Pulmonary artery endothelial cell (primary cell): ENCODE measurements at places on chromosomes 11 and 22. TPM values are rescaled to one million over a fixed set of nuclear protein-coding genes. Genes with fewer than 3 reads are reported as not detected.

DNA sequence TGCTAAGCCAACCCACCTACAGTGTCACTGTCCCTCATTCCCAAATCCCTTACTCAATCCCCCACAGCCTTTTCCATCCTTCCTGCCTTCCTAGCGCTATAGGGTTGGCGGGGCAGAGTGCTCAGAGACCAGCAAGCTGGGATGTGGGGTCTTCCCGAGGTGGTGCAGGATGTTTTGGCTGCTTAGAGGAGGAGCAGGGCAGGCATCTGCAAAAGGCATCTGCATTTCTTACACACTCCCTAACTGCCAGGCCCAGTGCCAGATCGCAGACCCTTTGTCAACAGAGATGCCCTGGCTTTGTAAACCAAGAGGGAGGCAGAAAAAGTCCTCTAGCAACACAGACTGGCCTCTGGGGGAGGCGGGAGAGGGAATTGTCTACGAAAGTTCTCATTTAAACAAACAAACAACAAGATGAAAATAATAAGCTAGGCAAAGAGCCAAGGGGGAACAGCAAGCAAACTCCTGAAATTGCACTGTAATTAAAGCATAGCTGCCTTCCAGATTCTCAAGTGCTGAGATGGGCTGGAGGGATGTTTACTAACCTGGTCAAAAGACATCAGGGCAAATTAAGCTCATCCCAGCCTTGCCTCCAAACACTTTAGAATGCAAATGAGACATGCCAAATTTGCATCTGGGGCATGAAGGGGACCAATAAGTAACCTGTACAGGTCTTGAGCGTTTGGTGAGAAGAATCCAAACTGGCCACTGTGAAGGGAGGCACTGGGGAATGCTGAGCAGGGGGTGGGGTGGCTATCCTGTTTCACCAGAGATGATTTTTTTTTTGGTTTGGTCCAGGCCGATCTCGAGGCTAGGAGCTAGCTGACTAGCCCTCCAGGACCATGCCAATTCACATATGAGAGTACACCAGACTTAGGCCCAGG lies 38.1 kb upstream of the ADA2 start:
- DNase-seq: no peak

DNA sequence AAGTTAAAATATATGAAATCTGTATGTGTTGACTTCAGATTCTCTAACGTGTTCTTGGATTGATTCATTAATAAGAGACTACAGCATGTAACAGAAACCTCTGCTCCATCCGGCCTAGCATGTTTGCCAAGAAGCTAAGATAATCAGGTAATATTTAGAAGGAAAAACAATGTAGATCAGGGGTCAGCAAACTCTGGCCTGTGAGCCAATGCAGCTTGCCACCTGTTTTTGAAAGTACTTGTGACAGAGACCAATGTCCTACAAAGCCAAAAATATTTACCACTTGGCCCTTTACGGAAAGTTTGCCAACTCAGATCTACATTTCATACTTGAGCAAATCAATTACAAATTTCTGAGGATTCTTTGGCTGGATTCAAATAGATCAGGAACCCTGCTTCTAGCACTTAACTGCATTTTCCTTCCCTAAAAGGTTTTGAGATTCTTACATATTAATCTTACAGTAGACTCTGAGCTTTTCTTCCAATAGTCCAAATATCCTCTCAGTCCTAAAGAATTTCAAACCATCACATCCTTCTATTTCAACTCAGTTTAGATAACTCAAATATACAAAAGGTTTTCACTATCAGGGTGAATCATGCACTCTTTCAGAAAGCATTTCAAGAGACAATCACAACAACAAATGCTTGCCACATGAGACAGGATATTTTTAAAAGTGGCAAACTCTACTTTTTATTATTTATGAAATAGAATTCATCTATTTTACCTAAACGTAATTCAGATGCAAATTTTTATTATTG lies 29.5 kb downstream of the APOL5 start:
- no peak for DNase-seq

DNA sequence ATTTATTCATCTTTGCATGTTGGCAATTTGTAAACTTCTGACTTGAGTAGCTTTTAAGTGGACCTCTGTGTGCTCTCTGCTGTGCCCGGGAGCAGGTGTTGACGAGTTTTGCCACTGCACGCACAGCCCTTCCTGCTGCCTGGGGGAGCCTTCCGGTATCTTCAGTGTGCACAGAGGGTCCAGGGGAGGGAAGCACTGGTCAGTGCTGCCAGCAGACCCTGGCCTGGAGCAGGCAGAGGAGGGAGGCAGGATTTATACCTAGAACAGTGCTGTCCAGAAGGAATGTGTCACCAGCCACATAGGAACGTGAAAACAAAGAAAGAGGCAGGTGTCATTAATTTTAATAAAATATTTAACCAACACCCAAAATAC lies 403.6 kb downstream of the TBC1D22A start:
- DNase-seq: no peak

DNA sequence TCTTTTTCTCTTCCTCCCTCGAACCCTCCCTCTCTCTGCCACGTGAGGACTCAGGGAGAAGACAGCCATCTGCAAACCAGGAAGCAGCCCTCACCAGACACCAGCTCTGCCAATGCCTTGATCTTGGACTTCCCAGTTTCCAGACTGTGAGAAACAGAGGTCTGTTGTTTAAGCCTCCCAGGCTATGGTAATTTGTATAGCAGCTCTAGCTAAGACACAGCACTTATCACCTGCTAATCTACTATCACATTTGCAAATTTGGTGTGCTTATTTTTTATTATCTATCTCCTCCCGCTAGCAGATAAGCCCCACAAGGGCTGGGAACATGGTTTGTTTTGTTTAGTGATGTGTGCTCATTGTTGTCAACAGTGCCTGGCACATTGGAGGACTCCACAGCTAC lies 124.8 kb upstream of the OPCML start:
- DNase-seq: no peak

DNA sequence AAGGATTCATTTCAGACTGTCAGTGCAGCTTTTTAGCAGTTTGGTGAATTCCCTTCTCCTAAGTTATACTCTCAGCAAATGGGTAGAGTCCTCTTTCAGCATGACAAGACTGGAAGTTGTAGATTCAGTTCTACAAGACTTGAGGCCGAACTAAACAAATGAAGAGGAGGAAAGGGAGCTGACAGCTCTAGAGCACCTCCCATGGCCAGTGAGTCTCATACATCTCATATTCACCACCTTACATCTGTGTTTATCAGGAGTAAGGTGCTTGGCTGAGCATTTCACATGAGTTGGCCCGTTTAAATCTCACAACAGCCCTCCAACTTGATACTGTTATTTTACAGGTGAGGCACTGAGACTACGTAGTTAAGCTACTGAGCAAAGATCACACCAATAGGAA lies 30.4 kb downstream of the SEZ6L start:
- no peak for DNase-seq

- DNase-seq: no peak
These were observed 78.4 kb upstream of the ANO1 start for GRCh38 chr11:69999721-70000120.

DNA sequence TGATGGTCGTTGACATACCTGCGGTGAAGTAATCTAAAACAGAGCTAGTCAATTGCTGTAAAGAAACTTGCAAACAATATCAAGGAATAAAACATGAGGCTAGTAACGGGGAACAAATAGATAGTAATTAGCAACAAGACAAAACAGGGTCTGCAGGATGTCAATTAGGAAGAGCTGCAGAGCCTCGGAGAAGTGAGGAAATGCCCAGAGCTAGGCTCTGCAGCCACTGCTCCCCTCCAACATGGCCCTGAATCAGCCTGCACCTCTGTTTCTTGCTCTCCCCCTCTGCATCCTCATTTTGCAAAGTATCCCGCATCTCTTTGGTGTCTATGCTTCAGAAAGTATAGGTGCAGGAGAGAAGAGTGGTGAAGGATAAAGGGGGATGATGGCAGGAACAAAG lies 507.4 kb upstream of the FAT3 start:
- DNase-seq: no peak

GRCh38 chr22:25764270-25765015 lies 22.5 kb downstream of the MYO18B start:
- no peak for DNase-seq

DNA sequence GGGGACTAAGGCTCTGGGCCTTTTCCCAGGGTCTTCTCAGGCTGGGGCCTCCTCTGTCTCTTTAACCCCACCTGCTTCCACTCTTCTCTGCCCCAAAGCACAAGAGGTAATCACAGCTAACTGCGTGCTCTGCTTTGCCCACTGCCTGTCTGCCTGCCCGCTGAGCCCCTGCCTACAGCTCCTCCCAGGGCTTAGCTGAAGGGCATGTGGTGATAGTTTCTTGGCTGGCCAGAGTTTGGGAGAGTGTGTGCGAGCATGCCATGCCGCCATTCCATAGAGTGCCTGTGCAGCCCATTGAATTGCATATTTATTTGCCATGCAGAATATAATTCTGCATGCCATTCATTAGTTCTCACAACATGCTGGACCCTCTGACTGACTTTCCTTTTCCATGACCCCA lies 32.5 kb downstream of the PHLDB1 start:
- DNase-seq: no peak

GRCh38 chr11:27545946-27546345 lies 39.4 kb upstream of the LIN7C start:
- no peak for DNase-seq

- DNase-seq: peak; percentile 17
These were observed 96.5 kb upstream of the FGF3 start for GRCh38 chr11:69915501-69916250.

DNA sequence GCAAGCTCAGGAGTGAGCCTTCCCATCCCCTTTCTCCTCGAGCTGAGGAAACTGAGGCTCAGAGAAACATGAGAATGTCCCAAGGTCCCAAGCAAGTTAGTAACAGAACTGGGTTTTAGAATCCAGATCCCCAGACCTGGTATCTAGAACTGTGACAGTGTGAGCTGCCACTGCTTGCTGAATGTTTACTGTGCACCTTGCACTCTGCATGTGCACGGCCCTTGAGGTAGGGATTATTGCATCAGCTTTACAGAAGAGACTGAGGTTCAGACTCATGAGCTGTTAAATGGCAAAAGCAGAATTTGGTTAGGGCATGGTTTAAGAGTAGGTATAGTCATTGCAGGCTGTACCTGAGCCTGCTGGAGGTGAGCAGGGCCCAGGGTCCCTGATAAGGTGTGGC lies 3.8 kb upstream of the MPPED1 start:
- DNase-seq: no peak

GRCh38 chr22:27705408-27706080 lies 96.0 kb downstream of the MN1 start:
- no peak for DNase-seq

- DNase-seq: no peak
These were observed 13.6 kb downstream of the KRTAP5-5 start for GRCh38 chr11:1643146-1643690.

DNA sequence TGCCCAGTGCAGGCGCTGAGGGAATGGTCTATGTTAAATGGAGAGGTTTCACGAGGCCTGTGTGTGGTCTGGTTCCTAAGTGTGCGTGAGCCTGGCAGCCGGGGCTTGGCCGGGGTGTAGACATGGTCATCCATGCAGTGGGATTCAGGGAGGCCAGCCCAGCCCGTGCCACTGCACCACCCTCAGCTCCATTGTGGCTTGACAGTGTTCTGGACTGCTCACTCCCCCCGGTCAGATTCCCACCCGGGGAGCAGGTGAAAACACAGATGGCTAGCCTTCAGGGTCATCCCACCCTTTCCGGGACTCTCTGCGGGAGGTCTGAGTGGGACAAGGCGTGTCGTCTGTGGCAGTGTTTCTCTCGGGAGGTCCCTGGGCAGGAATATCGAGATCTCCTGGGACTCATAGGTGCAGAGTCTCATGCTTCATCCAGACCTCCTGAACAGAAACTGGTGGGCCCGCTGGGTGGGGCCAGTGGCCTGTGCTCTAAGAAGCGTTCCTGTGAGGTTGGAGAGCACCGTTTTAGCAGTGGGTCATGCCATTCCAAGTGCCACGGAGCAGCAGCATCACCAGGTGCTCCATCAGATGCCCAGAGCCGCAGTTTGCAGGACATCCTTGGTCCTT lies 52.3 kb downstream of the ST14 start:
- no peak for DNase-seq

GRCh38 chr11:8597182-8597581 lies 3.2 kb upstream of the STK33 start:
- no peak for DNase-seq

DNA sequence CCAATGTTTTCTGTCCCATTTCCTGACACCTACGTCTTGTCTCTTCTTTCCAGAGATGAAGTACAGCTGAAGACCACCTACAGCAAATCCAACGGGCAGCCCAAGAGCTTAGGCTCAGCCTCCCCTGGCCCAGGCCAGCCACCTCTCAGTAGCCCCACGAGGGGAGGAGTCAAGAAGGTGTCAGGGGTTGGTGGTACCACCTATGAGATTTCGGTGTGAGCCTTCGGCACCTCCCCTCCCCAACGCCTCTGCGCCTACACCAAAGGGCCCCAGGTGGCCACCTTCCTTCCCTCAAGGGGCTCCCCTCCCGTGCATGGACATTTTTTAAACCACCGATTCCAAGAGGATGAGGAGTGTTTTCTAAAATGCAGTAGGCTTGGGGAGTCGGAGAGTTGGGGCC lies 12.2 kb downstream of the MED19 start:
- DNase-seq: no peak

- DNase-seq: no peak
These were observed 23.6 kb upstream of the TMA7B start for GRCh38 chr22:39936523-39937145.

DNA sequence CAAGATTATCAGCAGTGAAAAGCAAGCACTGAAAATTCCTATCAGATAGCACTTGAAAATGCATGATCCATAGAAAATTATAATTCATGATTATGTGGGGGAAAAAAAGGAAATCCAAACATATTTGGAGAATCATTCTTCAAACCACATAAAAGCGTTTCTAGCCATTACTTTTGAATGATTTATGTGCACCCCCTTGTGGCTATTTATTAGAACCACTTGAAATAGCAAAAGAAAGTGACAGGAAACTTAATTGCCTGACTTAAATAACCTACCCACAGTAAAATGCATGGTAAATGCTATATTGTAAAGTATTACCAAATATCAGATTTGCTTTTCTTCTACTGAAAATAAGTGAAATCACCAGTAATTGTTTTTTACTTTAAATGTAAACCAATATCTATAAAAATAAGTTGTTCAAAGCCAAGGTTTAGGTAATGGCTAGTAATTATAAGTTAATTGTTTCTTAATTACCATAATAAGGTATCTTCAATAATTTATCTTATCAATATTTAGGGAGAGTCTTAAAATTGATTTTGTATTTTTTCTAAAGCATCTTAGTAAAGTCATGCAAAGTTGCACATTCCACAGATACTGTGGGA lies 168.5 kb downstream of the ARHGAP42 start:
- peak; percentile 13 for DNase-seq

DNA sequence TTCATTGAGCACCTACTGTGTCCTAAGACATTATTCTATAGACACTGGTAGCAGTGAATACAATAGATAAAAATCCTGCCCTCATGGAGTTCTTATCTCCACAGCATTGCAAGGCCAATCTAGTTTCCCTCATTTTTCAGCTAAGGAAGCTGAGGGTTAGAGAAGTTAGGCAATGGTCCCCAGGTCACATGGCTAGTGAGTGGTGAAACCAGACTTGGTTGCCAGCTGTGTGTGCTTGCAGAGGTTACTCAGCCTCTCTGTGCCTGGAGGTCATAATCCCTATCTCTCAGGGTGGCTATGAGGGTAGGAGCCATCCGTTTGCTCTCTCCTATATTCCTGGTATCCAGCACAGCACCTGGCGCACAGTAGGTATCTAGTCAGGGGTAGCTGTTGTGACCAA lies 147.7 kb upstream of the SEZ6L start:
- no peak for DNase-seq

GRCh38 chr11:84247926-84248325 lies 961.8 kb upstream of the CCDC90B start:
- DNase-seq: no peak

Gene PDE2A
- 8.4 and 25.3 TPM in 2 replicates for total RNA-seq

Gene FOLH1
- 0.07 TPM in 1 of 2 replicates, not detected in the other for total RNA-seq

Gene MS4A7
- total RNA-seq: not detected in 2 replicates

Gene MIOX
- not detected in 2 replicates for total RNA-seq

Gene HOATZ
- not detected in 2 replicates for total RNA-seq

Gene SCN3B
- 0.13 and 0.39 TPM in 2 replicates for total RNA-seq

Gene OR8D1
- total RNA-seq: not detected in 2 replicates
